ENCODE measurements at places on chromosomes 7 and 10.

DNA sequence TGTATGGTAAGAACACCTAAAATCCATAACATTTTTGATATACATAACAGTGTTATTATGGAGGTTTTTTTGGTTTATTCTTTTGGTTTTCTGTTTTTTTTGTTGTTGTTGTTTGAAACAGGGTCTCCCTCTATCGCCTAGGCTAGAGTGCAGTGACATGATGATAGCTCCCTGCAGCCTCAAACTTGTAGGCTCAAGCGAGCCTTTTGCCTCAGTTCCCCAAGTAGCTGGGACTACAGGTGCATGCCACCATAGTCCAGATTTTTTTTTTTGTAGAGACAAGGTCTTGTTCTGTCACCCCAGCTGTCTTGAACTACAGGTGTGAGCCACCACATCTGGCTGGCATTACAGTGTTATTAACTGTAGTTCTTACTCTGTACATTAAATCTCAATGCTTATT, 83.7 kb downstream of the TRIM24 start:
- DNase-seq = no peak

DNA sequence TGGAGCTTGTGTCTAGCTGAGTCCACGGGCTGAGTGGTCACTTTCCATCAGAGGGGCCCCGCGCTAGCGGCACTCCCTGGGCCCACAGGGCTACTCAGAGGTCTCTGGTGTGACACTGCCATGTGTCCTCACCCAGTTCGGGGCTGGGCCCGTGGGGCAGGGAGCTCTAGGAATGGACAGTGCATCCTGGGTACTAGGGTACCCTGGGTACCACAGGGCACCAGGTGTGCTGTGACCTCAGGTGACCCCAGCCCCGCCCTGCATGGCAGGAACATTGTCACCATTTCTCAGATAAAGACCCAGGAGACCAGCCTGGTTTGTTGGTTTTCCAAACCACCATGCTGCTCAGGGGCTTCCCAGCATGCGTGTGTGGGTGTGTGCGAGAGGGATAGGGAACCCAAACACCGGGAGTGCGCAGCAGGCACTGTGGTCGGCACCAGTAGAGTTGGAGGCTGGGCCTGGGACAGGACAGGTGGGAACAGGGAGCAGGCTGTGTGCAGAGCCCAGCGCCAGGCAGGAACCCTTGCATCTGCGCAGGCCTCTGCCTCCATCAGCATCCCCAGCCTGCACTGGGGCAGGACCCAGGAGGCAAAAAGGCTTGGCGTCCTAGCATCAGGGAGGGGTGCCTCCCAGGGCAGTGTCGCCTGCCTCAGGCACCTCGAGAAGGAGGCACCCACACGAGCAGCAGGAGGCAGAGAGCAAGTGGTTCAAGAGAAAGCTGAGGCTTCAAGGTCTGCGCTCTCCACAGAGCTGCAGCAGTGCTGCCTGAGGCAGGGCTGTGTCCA, 19.4 kb upstream of the CSGALNACT2 start:
- DNase-seq = no peak

GRCh38 chr10:51144161-51144781, 70.0 kb downstream of the PRKG1 start:
- no peak for DNase-seq

GRCh38 chr7:36138209-36138608, 14.8 kb upstream of the EEPD1 start:
- DNase-seq = no peak

DNA sequence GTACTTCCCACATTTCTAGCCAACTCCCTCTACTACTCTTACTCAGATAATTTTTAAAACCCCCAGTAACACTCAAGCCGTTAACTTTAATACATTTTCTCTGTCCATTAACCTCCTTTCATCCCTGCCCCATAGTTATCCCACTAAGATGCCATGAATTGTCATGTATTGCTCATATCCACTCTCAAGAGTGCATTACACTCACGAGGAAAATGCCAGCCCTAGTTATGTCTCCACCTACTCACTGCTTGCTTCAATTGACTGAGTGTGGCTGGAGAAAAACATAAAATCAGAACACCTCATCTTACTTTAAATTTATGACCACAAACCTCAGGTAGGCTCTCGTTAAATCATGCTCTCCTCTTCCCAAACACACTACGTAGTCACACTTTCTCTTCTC, 324.1 kb upstream of the NPSR1 start:
- no peak for DNase-seq

- DNase-seq = no peak
These were observed 11.6 kb downstream of the KLRG2 start for GRCh38 chr7:139471740-139472353.

GRCh38 chr7:77413861-77414424, 2.2 kb downstream of the GSAP start:
- DNase-seq = no peak

- DNase-seq = no peak
These were observed 90.5 kb upstream of the ZNF32 start for GRCh38 chr10:43739161-43739560.

DNA sequence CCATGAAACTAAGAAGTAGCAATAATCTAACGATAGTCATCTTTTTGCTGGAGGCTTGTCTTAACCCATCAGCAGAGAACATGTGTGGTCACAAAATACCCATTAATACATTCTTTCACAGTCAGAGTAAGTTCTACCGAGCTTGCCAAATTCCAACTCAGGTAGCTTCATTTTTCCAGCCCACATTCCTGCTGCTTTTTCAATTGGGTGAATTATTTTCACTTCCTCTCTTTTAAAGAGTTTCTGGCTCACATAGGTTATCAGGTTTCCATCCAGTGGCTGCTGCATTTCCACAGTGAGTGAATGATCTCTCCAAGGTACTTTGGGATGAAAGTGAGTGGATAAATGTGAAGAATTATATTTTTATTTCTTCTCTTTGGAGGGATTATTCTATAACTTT, 233.1 kb downstream of the SEMA3E start:
- no peak for DNase-seq

DNA sequence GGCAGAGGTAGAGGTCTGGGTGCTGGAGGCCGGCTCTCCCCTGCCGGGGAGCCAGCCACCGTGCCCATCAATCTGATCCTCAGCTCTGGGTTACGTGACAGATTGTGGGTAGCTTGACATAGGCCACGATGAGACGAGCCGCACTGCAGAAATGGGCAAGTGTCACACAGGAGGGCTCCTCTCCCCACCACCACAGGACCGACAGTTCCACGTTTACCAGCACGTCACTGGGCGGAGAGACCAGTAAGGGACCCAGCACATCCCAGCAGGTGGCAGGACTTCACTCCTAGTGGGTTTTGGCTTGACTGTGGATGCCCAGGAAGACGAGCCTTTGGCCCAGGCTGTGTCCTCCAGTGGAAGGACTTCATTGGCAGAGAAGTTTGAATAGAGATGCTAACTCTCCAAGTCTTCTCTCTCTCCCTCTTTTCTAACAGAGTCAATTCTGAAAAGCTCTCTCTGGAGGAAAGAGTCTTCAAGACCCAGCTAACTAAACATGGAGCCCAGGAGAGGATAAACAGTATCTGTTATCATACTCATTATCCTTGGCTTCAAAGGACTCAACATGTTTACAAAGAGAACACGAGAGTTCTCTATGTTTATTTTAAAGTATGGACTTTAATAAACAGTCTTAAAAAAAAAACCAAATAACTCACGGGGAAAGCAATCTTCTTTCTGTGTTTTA, 129.3 kb upstream of the JCAD start:
- no peak for DNase-seq

- DNase-seq = no peak
These were observed 91.4 kb downstream of the LRRTM3 start for GRCh38 chr10:67017218-67017617.

DNA sequence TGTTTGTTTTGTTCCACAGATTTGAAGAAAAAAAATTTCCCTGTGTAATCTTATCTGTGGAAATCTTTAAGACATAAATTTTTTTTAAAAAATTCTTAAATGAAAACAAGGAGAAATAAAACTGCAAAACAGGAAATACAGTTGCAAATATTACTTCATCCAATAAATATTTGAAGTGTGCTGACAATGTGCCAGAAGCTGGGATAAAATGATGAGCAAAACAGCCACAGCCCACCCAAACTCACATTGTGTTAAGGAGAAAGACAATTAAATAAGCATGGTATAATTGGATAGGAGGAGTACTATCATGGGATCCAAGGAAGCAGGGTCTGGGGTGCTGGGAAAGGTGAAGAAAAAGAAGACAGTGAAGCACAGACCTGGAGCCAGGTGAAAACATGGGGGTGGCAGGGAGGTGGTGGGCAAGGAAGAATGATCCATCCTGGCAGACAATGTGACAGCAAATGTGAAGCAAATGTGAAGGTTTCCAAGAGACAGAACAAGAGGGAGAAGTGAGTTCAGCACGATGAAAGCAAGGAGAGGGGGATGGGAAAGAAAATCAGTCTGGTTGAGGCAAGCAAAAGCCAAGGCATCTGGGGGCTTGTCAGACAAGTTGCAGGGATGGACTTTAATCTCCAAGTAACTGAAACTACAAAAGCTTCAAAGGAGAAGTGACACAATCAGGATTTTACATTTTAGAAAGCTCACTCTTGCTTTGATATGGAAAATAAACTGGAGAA, 135.9 kb downstream of the HIBADH start:
- no peak for DNase-seq

DNA sequence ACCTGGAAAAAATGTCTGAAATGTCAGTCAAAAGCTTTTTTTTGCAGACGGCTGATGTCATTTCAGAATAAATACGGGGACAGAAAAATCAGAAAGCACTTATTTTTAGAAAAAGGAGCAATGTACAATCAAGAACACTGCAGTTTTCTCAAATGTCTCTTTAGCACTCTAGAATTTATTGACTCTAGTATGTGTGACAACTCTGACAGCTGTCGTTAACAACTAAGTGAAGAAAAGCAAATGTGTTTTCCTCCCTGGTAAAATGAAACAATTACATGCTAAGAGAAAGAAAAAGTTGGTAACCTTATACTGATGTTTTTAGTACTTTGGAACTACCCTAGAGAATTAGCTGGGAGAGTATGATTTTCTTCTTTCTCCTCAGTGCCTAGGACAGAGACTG, 497.4 kb downstream of the GRM8 start:
- no peak for DNase-seq

DNA sequence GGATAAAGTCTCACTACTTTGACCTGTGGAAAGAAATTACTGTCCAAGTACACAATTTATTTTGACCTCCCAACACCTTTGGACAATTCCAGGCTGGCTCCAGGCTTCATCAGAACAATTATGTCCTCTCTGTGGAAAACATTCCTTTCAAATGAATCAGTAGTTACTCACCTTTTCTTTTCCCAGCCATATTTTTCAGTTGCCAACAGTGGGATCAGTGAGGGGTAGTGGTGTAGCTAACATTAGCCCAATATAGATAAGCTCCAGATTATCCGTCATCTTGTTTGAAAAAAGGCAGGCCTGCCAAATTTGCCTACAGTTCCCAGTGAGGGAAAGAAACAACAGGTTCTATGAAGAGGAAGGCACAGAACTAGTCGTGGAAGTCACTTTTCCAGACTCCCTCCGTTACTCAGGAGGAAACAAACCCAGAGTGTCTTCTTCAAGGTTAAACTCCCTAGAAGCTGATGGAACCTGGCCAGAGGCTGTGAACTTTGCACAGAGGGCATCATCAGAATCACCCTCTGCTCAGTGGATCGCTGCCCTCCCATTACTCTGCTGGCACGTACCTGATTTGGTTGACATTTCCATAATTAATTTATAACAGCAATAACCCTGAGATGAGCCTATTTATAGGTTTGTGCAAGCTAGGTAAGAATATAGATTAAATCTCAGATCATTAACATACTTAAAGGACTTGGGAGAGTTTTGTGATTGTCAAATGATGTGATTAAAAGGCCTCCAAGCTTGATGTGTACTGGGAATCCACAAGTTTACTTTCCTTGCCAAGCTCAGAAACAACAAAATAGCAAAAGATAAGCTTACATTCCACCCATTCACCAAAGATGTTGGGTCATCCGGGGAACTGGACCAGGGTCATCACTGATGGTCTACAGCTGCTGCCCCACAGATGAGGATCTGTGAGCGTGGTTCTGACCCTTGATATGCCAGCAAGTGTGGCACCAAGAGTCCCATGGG, 654.6 kb upstream of the GALNT17 start:
- no peak for DNase-seq

- DNase-seq = no peak
These were observed 1562.0 kb downstream of the REEP3 start for GRCh38 chr10:65083222-65083621.

DNA sequence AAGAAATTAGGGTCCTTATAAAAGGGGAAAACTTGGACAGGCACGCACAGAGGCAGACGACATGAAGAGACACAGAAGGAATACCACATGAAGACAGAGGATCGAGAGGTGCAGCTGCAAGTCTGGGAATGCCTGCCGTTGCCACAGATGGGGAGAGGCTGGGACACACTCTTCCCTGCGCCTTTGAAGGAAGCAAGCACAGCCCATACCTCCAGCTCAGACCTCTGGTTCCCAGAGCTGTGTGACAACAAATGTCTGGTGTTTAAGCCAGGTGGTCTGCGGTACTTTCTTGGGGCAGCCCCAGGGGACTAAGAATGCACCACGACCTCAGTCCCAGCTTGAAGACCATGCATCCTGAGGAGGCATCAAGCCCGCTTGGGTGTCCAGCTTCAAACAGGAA, 18.3 kb downstream of the INSIG1 start:
- DNase-seq = no peak

DNA sequence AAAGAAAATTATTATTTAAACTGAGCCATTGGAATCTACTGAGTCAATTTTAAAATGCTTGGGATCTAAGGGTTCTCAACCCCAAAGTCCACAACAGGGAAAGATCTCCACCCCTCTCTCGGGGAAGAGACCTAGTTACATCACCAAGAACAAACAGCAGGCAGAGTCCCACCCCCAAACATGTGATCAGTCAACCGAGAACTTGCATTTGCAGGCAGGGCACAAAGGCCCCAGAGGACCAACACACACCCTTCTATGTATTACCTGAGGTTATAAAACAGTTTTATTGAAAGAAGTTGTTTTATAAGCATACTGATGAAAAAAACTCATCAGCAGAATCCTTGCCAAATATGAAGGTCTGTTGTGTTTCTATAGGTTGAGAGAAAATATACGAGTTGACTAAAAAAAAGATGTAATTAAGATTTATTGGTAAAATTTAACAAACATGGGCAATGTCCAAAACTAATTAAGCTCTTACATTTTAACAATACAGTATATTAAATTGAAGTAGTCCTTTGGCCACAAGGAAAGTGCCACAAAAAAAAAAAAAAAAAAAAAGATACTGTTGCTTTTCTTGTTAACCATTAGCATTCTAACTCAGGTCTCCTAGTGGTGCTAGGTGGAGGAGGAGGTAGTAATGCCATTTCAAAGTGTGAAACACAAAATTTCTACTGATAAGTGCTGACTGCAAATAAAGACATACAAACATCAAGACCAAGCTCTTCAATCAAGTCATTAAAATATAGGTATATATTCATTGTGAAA, 975 bp upstream of the USP54 start:
- no peak for DNase-seq

DNA sequence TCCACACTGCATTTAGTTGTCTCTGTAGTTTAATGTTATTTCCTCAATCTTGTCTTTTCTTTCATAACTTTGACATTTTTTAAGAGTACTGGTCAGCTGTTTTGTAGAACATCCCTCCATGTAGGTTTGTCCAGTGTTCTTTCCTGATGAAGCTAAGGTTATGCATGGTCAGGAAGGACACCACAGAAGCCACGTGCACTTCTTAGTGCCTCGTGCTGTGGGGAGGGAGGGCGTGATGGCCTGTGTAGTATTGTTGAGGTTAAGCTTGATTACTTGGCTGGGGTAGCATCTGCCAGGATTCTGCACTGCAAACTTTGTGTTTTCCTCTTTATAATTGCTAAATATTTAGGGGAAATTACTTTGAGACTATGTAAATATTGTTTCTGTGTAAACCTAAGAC, 48.3 kb downstream of the MCMBP start:
- no peak for DNase-seq
